ENCODE measurements at places on chromosomes 4 and X.

DNA sequence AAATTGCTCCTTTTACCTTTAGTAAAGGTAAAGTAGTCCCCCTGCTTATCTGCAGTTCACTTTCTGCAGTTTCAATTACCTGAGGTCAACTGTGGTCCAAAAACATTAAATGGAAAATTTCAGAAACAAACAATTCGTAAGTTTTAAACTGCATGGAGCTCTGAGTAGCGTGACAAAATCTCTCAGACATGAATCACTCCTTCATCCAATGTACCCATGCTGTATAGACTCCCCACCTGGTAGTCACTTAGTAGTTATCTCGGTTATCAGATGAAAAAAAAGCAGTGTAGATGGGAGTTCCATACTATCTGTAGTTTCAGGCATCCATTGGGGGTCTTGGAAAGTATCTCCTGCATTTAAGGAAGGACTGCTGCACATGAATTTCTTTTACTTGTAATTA, 7.7 kb downstream of the UNC5C start:
- no peak for DNase-seq

DNA sequence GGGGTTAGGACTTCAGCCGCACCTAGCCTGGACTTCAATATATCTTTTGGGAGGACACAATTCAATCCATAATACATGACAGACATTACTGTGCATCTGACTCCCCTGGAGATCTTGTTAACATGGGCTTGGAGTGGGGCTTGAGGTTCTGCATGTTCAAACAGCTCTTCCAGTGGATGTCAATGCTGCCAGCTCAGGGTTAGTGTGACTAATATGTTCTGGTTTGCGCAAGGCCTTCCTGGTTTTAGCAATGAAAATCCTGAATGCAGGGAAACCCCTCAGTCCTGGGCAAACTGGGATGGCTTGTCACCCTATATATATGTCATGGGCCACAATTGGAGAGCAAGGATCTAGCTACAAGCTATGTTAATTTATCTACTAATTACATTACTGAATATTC, 2.7 kb upstream of the TSPAN7 start:
- DNase-seq: no peak

GRCh38 chr4:4341861-4342650, 44.8 kb upstream of the NSG1 start:
- DNase-seq: no peak

- DNase-seq: no peak
Observed at GRCh38 chr4:183599284-183599683, 59.7 kb downstream of the RWDD4 start.

DNA sequence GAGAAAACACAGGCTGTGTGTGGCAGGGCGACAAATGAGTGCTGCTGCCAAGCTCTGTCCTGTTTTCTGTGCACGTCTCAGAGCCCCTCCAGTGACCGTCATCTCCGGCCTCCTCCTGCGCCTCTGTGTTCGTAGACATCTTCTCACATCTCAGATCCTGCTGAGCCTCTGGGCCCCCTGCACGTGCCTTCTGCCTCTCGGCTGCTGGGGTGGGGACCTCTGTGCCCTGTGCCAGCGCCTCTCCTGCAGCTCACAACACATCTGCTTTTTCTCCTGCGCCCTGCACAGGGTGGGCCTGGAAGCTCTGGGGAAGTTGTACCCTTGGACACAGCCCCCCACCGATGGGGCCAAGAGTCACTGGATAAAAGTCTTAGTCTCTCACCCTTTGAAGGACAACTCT, 2.4 kb upstream of the CTAG2 start:
- DNase-seq: no peak

Data from HL-60 (cell line).